RWPE2 (cell line): ENCODE measurements at places on chromosomes 2 and 18.

DNA sequence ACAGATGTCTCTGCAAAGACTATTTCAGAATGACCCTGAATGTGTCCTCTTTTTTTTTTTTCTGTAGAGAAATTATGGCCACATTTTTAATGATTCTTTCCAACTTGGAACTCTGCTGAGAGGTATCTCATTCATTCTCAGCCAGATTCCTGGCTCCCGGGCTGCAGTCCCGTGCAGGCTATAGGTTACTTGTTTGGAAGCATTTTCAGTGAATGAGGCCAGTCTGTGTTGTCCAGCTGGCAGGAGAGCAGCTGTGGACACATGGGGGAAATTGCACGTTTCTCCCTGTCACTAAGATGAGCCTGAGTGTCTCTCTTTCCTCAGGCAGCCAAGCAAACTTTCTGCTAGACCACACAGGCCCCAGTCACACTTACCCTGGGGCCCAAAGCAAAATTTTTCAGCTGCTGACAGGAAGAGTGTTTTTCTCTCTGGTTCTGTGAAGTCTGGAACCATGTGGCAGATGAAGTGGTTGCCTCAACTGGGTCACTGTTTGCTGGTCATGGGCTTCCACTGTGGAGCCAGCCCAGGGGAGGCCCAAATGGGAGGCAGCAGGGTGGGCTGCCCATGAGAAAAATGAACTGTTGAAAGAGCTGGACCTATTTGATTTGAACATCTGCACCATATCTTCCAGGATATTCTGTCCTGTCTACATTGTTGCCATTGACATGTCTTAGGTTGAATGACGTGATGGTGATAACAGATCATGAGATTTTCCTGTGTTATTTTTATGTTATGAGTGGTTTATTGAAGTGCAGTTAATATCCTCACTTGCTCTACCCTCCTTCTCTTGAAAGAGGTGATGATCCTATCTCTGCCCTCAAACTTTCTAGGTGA lies 431.2 kb downstream of the LPIN1 start:
- DNase-seq = no peak

DNA sequence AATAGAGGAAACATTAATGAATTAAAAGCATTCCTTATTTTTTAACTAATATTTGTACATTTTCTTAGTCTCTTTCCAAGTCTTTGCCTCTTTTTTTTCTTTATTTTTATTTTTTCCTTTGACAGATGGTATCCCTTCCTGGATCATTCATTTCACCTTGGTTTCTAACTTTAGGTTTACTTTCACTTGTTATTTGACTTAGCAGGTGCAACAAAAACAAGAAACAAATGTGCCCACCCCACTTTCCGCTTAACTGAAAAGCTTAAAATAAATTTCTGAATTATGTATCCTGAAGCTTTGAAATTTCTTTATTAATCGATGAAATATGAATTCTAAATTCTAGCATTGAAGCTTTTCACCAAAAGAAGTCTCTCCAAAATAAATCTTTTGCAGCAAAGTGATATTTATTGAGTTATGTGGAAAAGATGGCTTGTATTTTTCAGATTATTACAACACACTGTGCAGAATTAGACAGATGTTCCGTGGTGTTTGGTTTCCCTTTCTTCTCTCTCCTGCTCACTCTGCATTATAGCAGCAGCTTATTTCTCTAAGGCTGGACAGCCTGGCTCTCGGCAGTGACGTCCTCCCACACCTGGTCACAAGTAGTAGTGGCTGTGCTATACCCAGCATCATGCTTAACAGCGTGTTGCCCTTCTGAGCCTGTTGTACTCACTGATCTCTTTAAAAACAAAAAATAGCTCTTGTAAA lies 99.1 kb upstream of the ZNF397 start:
- DNase-seq = no peak

GRCh38 chr2:127160676-127161075 lies 53.7 kb upstream of the BIN1 start:
- DNase-seq = no peak

DNA sequence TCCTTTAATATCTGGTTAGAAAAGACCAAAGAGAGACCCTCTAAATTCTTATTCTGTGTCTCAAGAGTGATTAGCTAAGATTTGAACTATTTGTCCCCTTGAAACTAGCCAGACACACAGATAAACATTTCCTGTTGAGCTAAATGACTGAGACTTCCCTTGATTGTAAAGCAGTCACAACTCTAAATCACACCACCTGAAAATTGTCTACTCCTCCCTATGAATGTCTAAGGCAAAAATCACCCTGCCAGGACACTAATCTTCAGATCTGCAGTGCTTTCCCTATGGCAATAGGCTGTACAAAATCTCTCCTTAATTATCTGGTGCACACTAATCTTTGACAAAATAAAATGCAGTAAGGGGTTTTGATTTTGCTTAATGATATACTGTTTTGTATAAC lies 200.5 kb upstream of the GULP1 start:
- DNase-seq = no peak

DNA sequence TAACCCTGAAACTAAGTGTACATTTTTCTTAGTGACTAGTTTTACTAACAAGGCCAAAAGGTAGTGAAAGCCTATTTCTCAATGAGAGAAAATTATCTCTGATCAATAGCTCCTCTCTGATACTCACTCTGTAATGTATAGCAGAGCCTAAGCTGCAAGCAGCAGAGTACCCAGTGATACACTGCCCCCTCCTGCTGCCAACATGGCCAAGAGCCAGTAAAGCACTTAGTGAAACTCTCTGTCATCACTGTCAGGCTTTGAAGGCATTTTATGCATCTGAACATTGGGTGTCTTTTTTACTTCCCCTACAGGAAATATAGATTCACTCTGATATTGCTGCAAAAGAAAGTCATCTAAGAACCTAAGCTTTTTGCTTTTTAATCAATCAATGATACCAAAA lies 784.1 kb upstream of the CDH7 start:
- no peak for DNase-seq

DNA sequence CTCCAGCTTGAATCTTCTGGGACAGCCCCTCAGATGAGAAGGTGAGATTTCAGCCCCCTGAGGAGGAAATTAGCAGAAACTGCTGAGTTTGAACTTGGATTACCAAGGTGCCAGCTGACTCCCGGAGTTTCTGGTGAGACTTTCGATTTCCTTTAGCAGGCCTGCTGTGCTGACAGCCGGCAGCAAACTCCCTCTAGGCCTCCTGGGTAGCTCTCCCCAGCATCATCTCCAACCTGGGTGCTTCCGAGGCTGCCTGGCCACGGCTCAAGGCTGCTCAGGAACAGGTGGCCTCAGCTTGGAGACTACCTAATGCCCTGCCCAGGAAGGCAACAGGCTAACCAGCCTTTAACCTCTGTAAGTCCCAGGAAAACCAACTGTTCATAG lies 16.5 kb downstream of the SDC1 start:
- no peak for DNase-seq

DNA sequence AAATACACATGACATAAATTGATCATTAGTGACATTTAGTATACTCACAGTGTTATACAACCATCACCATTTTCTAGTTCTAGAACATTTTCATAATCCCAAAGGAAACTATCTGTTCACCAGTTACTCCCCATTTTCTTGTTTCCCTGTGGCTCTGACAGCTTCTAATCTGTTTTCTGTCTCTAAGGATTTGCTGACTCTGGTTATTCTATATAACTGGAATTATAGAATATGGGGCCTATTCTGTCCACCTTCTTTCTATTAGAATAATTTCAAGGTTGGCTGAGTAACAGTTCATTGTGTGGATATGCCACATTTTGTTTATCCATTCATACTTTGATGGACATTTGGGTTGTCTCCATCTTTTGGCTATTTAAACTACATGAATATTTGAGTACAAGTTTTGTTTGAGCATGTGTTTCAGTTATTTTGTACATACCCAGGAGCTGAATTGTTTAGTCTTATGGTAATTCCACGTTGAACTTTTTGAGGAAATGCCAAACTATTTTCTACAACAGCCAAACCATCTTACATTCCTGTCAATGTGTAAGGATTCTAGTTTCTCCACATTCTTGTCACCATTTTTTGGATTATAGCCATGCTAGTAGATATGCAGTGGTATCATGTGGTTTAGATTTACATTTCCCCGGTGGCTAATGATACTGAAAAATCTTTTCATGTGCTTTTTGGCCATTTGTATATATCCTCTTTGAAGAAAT lies 20.5 kb downstream of the KIAA1328 start:
- DNase-seq = no peak

DNA sequence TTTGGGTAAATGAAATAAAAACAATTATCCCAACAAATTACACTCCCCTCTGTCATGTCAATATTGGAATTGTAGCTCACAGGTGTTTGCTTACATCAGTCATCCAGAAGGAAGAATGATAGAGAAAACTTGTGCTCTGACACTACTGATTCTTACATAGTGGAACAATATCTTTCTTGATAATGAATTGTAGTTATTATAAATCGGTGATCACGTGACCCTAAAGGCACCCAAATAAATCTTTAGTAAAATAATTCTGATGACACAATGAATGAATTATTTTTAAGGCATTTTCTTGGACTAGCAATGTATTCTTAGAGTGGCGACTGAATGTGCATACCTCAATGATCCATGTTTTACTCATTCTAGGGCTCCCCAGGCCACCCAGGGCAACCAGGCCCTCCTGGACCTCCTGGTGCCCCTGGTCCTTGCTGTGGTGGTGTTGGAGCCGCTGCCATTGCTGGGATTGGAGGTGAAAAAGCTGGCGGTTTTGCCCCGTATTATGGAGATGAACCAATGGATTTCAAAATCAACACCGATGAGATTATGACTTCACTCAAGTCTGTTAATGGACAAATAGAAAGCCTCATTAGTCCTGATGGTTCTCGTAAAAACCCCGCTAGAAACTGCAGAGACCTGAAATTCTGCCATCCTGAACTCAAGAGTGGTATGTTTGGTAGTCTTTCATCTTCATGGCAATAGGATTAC lies 34.5 kb downstream of the COL3A1 start:
- no peak for DNase-seq

GRCh38 chr2:2838548-2838845 lies 507.4 kb upstream of the MYT1L start:
- no peak for DNase-seq

DNA sequence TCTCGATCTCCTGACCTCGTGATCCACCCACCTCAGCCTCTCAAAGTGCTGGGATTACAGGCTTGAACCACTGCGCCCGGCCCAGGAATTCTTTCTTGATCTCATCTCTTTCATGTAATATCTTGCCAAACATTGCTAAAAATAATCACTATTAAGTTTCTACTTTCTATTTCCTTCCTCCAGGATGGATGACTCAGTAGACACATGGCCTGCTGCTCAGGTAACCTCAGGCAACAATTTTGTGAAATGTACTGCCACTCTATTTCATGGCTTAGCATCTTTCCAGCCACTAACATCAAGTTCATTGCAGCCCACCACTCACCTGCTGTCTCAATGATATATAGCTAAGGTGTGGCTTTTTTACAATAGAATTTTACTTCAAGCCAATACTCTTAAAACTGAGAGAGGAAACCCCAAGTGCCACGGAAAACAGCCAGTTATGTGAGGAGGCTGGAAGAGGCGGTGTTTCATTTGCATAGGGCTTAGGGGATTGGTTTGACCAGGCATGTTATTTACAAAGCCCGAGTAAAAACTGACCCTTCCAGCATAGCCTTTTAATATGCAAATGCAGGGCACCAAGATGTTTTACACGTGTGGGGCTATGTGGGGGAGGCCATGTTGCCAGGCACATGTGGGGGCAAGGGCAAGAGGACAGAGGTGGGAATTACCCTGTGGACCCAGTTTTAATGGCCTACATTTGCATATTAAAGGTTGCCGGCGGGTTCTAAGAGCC lies 11.3 kb upstream of the SUMO1 start:
- DNase-seq = peak; percentile 69

DNA sequence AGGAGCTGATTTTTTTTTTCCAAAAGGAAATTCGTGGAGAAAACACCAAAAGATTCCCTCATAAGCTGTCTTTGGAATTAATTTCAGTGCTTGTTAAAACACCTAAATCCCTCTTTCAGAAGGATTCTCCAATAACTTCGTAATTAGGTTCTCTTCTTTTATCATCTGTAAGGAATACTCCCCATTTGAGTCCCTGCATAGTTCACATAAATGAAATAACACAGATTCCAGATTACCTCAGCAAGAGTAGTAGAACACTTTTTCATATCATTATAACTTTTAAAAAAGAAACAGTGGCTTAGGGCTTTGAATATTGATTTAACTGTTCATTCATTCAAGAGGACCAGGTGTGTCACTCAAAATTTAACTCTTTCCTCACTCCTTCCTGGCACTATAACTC lies 55.5 kb downstream of the ARHGAP28 start:
- DNase-seq = no peak

DNA sequence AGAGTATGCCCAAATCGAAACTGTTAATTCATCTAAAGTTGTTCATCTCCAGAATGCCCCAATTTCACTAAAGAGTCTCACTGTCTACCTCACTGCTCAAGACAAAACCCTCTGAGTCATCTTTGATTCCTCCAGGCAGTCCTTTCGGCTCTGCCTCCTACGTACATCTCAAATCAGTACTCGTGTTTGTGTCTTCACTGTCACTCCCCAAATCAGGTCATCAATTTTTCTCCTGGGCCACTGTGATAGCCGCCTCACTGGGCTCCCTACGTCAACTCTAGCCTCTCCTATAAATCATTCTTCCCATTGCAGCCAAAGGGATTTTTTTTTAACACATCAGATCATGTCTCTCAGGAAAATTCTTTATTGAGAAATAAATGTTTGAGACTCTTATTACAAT lies 42.1 kb upstream of the TTC39C start:
- no peak for DNase-seq

DNA sequence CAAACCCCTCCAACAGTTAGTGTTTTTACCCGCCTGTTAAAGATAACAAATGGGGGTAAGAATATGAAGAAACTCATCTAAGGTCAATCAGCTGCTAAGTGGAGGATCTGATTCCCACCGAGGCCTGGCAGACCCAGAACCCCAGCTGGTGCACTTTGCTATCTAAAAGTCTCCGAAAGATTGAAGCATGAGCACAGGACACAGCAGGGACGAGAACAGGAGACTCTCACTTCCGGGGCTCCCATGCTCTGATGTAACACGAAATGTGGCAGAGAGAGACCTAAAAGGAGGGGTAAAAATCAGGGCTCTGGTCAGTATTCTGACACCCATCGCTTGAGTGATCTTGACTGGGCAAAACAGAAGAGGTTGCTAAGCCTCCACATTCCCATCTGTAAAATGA lies 119.7 kb downstream of the PDCL3 start:
- DNase-seq = no peak
